ENCODE measurements at places on chromosomes 1 and 21.

DNA sequence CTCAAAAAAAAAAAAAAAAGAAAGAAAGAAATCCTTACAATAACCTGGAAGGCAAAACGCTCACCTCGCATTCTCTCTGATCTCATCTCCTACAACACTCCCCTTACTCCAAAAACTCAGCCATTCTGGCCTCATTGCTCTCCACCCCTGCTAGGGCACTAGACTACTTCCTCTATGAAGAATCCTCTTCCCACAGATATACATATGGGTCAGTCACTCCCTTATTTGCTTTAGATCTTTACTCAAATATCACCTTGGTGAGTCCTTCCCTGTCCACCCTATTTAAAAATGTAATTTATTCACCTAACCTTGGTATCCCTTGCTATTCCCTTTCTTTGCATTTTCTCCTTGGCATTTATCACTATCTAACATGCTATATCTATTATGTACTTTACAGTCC is 24.6 kb upstream of the KIF1B start:
- DNase-seq, result no peak

- DNase-seq, result peak; percentile 58
Observed at GRCh38 chr1:15501208-15502032, 22.6 kb downstream of the CASP9 start.

- DNase-seq, result no peak
Observed at GRCh38 chr1:100722221-100722620, 2.7 kb downstream of the VCAM1 start.

- no peak for DNase-seq
Observed at GRCh38 chr1:217982331-217983050, 302.6 kb upstream of the RRP15 start.

- no peak for DNase-seq
Observed at GRCh38 chr1:212237651-212238050, 47.6 kb upstream of the PPP2R5A start.

DNA sequence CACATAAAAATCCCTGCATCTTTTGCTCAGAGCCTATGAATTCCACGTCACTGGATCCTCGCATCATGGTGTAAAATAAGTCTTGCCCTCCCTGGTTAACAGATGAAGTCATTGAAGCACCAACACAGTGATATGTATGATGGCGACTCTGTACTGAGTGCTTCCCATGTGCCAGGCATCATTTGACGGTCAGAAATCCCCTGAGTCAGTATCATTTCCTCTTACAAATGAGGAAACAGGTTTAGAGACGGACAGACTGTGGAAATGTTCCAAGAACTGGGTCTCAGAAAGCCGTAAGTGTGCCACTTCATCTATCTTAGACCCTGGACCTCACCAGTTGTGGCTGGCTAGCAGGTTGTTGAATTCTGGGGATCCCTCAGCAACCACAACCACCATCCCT is 5.1 kb upstream of the OLFML2B start:
- DNase-seq, result no peak

DNA sequence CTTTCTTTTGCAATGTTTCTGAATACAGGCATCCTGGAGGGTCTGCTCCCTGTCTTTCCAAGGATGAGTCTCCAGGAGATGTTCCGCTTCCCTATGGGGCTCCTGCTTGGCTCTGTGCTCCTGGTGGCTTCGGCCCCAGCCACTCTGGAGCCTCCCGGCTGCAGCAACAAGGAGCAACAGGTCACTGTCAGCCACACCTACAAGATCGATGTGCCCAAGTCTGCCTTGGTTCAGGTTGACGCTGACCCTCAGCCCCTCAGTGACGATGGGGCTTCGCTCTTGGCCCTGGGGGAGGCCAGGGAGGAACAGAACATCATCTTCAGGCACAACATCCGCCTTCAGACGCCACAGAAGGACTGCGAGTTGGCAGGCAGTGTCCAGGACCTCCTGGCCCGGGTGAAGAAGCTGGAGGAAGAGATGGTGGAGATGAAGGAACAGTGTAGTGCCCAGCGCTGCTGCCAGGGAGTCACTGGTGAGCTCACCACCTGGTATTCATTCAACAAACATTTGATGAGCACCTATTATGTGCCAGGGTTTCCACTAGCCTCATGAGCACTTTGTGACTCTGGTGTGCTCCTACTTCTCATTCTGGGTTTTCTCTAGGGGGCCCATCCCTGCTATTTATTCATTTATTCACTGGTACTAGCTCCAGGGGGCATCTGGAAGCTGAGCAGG is 9.9 kb downstream of the TNN start:
- no peak for DNase-seq

- no peak for DNase-seq
Observed at GRCh38 chr1:99180915-99181314, 83.4 kb upstream of the PLPPR4 start.

DNA sequence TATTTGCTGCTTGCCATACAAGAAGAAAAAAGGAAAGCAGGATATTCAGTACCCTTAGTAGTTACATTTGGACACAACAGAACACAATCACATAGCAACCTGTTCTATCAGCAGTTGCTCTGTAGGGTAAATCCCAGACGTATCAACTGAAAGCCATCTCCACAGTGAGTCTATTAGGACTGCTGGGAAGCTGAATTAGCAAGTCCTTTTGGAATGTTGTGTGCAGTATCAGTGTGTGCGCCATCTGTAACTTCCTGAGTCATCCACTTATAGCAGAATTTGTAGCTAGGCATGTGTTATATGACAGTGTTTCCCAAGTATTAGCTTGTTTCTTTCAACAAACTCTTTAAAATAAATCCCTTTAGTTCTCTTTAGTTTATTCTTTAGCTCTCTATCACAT is 21.3 kb downstream of the CCDC30 start:
- no peak for DNase-seq

DNA sequence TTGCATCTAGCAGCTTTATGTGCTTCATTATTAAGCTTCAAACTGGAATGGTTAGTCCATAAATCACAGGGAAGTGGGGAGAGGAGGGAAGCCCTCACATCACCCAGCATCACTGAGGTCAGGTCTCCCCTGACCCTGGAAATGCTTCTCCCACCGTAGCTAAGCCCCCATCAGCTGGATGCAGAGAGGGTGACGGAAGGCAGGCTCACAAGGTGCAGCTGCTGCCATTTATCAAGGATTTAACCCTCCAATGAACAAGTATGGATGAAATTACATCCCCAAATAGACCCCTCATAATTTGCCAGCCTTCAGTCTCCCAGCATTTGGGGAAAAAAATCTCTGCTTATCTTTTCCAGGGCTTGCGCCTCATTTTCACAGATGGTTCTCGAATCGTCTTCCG is 60.8 kb downstream of the PGM1 start:
- DNase-seq, result no peak

- no peak for DNase-seq
Observed at GRCh38 chr1:200861937-200862647, 10.7 kb upstream of the GPR25 start.

DNA sequence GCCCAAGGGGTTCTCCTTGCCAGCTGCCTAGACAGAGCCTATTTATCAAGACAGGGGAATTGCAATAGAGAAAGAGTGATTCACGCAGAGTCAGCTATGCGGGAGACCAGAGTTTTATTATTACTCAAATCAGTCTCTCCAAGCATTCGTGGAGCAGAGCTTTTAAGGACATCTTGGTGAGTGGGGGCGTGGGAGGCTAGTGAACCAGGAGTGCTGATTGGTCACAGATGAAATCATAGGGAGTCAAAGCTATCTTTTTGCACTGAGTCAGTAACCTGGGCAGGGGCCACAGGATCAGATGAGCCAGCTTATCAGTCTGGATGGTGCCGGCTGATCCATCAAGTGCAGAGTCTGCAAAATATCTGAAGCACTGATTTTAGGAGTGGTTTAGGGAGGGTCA is 64.8 kb upstream of the MRPS6 start:
- DNase-seq, result no peak

- DNase-seq, result no peak
Observed at GRCh38 chr1:230839173-230839572, 29.1 kb downstream of the C1orf198 start.

DNA sequence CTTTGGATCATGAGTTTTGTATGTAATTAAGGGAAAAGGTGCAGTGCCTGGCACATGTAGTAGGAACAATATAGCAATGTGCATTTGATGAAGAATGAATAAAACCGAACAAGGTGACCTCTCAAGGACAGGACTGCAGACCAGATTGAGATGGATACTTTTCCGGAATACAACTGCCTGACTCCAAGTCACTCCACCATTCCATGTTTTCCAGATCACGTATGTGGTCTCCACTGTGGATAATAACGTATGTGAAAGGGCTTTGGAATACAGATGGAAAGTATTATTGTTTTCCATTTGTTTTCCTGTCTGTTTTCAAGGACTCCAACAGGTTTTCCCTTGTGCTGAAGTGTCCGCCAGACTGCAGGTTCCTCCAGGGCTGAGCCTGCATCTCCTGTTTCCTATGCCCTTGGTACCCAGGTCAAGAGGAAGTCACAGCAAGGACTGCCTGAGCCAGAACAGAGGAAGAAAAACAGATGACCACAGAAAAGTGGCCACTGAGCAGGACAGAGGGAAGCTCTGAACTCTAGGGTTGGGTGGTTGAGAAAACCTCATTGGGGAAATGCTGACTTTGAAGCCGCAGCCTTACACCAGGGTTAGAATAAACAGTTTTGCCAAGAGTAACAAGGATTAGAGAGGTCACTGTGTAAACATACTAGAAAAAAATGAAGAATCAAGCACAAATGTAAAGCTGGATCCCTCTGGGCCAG is 4.0 kb downstream of the CFAP45 start:
- no peak for DNase-seq

DNA sequence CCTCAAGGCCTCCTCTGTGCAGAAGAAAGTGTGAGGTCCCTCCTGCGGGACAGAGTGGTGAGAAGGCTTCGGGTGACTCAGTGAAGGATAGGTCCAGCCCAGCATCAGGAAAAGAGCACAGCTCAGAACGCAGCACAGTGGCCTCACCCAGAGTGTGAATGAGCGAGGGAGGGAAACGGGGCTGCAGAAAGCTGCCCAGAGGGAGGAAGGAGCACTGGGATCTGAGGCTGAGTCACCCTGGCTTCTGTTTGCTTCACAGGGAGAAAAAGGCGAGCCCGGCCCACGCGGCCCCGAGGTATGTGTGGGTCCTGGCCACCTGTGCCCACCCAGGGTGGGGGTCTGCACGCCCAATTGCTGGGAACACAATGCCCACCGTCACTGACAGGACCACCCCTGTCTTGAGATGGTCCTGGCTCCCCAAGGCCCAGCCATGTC is 24.3 kb downstream of the COL6A2 start:
- DNase-seq, result peak; percentile 13

GRCh38 chr1:41487126-41488039 is 2.9 kb upstream of the EDN2 start:
- DNase-seq, result no peak

GRCh38 chr1:26578167-26578566 is 48.6 kb downstream of the RPS6KA1 start:
- no peak for DNase-seq

DNA sequence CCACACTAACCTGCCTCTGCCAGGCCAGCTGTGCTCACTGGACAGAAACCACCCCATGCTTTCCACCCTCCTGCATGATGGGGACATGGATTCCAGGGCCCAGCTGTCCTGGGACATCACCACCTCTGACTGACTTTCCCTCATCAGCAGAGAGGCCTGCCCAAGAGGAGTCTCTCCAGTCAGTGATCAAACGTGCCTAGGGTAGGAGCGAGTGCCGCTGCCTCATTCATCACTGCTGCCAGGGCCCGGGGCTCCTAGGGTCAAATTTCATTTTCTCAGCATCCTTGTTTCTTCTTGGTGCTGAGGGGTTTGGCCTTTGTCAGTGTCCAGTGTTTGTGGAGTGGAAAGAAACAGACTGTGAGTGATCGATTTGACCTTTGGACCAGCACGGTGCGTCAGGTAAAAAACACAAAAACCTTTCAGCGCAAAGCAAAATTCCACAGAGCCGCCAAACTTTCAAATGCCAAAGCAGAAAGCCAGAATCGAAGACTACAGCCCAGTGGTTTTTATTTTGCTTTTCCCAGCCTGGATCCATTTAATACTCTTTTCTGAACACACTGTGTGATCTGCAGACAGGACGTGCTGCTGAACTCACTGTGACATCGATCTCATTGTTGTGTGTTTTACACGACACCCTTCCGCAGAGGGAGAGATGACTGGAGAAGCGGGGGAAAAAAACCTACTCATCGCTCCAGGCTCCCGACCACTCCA is 43.2 kb downstream of the CAPN8 start:
- DNase-seq, result no peak

- no peak for DNase-seq
Observed at GRCh38 chr1:212344905-212345304, 59.7 kb downstream of the PPP2R5A start.

DNA sequence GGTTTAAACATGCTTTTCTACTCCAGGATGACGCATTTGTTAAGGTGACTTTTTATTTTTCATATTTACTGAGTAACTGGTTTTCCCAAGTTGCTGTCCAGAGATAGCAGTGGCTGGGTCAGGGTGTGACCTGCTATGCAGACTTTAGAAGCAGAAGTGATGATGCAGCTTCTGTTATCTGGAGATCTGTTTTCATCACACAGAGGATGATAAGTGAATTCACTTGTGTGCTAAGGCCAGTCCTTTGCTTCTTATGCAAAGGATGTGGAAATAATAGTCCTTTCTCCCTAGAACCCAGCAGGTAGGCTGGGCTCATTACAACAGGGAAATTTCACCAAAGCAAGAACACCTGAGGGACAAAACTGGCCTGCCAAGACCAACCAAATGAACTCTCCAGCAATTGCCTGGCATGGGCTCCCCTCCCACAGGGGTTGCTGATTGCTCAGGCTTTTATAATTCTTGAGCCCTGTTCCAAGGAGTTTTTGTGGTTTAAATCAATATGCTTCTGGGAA is 97.8 kb upstream of the LPGAT1 start:
- DNase-seq, result no peak

GRCh38 chr1:114386129-114387009 is 124.6 kb downstream of the TRIM33 start:
- no peak for DNase-seq

GRCh38 chr1:64116537-64116936 is 86.9 kb upstream of the UBE2U start:
- no peak for DNase-seq

GRCh38 chr1:238672262-238672661 is 714.1 kb upstream of the CHRM3 start:
- DNase-seq, result no peak

GRCh38 chr1:159980786-159981185 is 26.7 kb upstream of the SLAMF9 start:
- no peak for DNase-seq

- DNase-seq, result no peak
Observed at GRCh38 chr1:225592362-225593025, 60.4 kb downstream of the ENAH start.
